Substantia nigra (tissue), 51 donors: ENCODE measurements at places on chromosomes 6 and 20.

- DNase-seq, result no peak
Observed at GRCh38 chr6:56314683-56315523, 67.5 kb upstream of the COL21A1 start.

- DNase-seq, result no peak
Observed at GRCh38 chr6:29561606-29562181, 2.2 kb upstream of the UBD start.

- no peak for DNase-seq
Observed at GRCh38 chr6:128557081-128557480, 36.7 kb upstream of the PTPRK start.

DNA sequence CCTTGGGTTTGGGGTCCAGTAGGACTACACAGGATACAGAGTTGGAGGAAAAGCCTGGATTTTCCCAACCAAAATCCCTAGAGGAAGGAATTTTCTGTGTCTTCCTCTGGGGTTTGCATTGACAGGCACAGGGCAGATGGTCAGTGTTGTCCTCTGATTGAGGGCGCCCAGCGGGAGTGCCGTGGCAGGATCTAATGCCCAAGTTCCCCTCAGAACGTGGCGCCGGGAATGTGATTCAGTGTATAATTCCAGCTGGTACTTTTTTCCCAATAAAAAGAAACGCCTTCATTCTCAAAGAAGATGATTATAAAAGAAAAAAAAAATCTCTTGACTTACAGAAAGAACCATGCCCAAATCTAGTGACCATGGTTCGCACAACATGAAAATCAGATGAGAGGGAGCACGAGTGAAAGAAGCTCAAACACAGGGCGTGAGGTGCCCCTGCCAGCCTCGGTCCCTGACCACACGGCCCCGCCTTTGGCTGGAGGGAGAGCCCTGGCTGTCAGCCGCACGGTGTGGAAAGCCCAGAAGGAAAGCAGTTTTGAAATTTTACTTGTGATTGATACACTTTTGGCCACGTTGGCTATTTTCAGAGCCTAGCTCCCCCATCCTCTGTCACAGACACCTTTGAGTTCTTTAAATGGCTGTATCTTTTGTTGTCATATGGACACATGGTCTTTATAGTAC lies 31.6 kb downstream of the VEGFA start:
- no peak for DNase-seq

DNA sequence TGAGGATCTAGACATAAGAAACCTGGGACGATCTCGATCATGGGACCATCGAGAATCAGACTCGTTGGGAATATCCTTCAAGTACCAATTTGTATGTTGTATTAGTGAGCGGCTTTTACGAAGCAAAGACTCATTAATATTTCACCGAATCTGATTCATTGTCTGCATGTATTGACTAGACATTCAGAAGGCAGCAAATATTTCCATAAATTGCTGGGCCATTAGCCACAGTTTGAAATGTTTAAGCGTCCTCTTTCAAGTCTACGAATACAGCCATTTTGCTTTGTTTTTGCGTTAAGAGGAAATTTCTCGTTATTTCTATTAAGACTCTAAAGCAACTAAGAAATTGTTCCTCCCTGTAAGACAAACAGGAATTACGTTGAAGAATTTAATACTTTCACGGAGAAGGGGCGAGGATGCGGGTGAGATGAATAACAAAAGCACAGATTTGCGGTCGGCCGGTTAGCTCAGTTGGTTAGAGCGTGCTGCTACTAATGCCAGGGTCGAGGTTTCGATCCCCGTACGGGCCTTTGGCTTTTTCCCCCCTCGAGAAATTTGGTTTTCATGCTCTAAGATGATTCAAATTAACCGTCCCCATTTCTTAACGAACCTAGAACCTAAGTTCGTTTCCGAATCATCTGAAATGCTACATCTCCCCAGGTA lies 18.5 kb downstream of the POM121L2 start:
- DNase-seq, result no peak

GRCh38 chr6:166724576-166724975 lies 97.5 kb upstream of the RPS6KA2 start:
- DNase-seq, result no peak

- DNase-seq, result no peak
Observed at GRCh38 chr6:17536586-17536985, 63.5 kb upstream of the FAM8A1 start.
